ENCODE measurements at places on chromosomes 16 and 17.

- H3K36me3 ChIP-seq = no peaks in the 10 kb centered on the region
- H3K27me3 ChIP-seq = no peaks in the 10 kb centered on the region
- no peak for DNase-seq
- H3K4me3 ChIP-seq = no peak overlapping the region
These were observed 68.5 kb upstream of the MED9 start for GRCh38 chr17:17408236-17408794.

DNA sequence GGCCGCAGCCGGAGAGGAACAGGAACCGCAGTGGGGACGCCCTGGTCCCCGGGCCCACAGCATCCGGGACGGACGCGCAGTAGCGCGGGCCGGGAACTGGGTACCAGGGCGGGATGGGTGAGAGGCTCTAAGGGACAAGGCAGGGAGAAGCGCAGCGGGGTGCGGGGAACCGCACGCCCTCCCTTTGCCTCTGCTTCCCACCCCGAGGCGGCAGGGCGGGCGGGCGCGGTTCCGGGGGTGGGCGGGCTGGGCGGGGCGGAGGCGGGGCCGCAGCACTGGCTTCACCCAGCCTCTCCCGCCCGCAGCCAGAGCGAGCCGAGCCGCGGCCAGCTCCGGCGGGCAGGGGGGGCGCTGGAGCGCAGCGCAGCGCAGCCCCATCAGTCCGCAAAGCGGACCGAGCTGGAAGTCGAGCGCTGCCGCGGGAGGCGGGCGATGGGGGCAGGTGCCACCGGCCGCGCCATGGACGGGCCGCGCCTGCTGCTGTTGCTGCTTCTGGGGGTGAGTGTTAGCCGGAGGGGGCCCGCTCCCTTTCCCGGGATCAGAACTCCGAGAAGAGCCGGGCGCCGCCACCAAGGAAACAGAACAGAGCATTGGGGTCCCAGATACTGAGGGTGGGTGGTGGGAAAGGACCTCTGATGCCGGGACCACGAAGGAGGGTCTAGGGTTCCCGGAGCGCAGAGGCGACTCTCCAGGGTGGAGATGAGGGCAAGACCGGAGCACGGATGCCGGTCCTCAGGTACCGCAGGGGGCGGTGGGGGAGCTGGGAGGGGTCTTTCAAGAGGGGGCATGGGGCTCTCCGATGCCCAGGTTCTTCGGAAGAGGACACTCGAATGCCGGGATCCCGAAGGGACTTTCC, at the start of gene NGFR:
NGFR (plus strand) TSS at position 308 of the 856 bp plus-strand sequence; CDS start at position 433, 125 bp downstream.
- H3K4me3 ChIP-seq = peak within 1 kb of the TSS; percentile 50
- H3K27me3 ChIP-seq = peaks cover 64% of the 10 kb centered on the region
- peak; percentile 96 for DNase-seq
- H3K4me1 ChIP-seq = peaks cover 5% of the 10 kb centered on the region

GRCh38 chr16:8576141-8577004, 13.9 kb downstream of the TMEM114 start:
- DNase-seq = no peak
- peaks cover 13% of the 10 kb centered on the region for H3K27me3 ChIP-seq
- no peaks in the 10 kb centered on the region for H3K4me1 ChIP-seq
- H3K36me3 ChIP-seq = no peaks in the 10 kb centered on the region
- no peak overlapping the region for H3K27ac ChIP-seq

DNA sequence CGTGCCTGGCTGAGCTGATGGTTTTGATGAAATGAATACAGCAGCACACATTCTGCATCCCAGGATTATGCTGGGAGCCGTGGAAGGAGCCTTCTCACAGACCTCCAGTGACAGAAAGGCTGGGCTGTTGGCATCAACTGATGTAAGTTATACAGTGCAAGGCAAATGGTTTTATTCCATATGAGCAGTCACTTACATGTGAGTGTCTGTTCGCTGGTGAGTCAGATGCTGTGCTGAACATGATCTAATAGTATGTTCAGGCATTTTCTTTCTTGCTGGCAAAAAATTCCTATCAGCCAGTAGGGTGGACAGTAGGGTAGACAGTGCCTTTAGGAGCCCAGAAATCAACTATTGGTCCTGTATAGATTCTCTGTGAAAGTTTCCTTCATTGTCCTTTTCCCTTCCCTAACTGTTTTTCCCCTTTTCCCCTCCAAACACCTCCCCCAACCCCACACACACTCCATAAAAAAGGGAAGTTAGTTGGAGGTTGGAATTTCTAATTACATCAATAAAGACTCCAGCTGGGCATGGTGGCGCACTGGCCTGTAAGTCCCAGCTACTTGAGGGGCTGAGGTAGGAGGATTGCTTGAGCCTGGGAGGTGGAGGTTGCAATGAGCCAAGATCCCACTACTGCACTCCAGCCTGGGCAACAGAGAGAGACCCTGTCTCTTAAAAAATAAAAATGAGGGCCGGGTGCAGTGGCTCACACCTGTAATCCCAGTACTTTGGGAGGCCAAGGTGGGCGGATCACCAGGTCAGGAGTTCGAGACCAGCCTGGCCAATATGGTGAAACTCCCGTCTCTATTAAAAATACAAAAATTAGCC, 36.2 kb downstream of the LDHD start:
- no peaks in the 10 kb centered on the region for H3K36me3 ChIP-seq
- H3K4me1 ChIP-seq = peaks cover 12% of the 10 kb centered on the region
- no peaks in the 10 kb centered on the region for H3K27me3 ChIP-seq
- no peak overlapping the region for H3K4me3 ChIP-seq
- no peak overlapping the region for H3K27ac ChIP-seq
